ENCODE measurements at places on chromosomes 3 and 15.

- no peaks in the 10 kb centered on the region for H3K27me3 ChIP-seq
- DNase-seq, result no peak
- H3K36me3 ChIP-seq, result no peaks in the 10 kb centered on the region
- no peak overlapping the region for H3K4me3 ChIP-seq
- no peaks in the 10 kb centered on the region for H3K4me1 ChIP-seq
Observed at GRCh38 chr3:133295199-133295901, 104.5 kb upstream of the BFSP2 start.

DNA sequence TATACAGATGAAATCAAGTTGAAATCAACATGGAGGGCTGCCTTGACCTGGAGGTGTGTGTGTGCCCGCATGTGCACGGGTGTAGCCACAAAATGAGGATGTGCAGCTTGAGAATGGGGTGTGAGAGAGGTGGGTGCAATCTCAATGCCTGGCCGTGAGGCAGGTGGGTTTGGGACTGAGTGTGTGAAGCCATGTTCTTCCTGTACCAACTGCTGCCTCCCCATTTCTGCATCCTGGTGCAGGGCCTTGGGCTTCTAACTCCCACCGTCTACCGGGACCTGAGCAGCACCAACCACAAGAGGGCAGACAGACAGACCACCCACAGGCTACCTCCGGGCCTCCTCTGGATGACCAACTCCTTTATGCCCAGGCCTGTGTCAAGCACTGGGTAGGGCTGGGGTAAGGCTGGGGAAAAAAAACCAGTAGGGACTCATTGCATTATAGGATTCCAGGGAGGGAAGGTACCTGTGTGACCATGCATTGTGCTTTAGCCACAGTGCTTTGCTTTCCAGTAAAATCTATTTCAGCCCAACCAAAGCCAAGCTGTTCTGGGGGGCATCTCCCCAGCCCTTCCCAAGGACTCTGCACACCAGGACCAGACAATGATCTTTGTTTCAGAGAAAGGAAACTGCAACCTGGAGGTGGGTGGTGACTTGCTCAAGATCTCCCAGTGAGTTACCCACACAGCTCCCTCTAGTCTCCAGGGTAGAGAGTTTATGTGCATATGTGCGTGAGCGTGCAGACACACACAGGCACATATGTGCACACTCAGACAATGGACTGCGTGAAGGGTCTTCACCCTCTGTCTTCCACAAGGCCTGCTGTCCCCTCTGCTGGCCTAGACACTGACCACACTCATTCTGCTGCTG lies 162.2 kb upstream of the TLE3 start:
- H3K27me3 ChIP-seq, result no peaks in the 10 kb centered on the region
- H3K4me1 ChIP-seq, result peaks cover 81% of the 10 kb centered on the region
- DNase-seq, result no peak
- H3K4me3 ChIP-seq, result no peak overlapping the region
- no peak overlapping the region for H3K27ac ChIP-seq

GRCh38 chr3:126679318-126679751 lies 24.4 kb upstream of the TXNRD3 start:
- peaks cover 10% of the 10 kb centered on the region for H3K27me3 ChIP-seq
- H3K4me3 ChIP-seq, result no peak overlapping the region
- H3K27ac ChIP-seq, result no peak overlapping the region
- H3K36me3 ChIP-seq, result no peaks in the 10 kb centered on the region
- peak; percentile 63 for DNase-seq

GRCh38 chr3:14397531-14397930 lies 4.9 kb upstream of the SLC6A6 start:
- peak overlapping the region; percentile 18 for H3K4me3 ChIP-seq
- H3K27ac ChIP-seq, result no peak overlapping the region

GRCh38 chr3:128701342-128702212 lies 24.4 kb upstream of the RAB7A start:
- no peaks in the 10 kb centered on the region for H3K27me3 ChIP-seq
- H3K4me1 ChIP-seq, result peaks cover 66% of the 10 kb centered on the region
- H3K4me3 ChIP-seq, result no peak overlapping the region
- peak; percentile 35 for DNase-seq

DNA sequence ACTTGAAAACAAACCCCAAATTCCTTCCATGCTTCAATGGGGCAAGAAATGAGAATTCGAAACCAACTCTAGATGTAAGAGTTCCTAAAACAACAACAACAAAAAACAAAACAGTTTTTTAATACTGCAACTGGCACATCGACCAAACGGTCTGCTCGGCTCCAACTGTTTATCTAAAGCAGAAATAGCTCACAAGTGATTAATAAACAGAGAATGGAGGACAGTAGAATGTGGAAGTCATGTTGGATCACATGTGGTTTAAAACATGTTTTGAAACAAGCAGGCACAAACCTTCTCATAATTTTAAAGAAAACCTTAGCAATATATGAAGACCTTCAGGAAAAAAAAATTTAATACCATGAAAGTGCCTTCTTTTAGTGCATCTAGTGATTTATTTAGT lies 55.1 kb downstream of the SETMAR start:
- H3K4me1 ChIP-seq, result no peaks in the 10 kb centered on the region
- no peak overlapping the region for H3K4me3 ChIP-seq
- no peak for DNase-seq
- H3K27ac ChIP-seq, result no peak overlapping the region

DNA sequence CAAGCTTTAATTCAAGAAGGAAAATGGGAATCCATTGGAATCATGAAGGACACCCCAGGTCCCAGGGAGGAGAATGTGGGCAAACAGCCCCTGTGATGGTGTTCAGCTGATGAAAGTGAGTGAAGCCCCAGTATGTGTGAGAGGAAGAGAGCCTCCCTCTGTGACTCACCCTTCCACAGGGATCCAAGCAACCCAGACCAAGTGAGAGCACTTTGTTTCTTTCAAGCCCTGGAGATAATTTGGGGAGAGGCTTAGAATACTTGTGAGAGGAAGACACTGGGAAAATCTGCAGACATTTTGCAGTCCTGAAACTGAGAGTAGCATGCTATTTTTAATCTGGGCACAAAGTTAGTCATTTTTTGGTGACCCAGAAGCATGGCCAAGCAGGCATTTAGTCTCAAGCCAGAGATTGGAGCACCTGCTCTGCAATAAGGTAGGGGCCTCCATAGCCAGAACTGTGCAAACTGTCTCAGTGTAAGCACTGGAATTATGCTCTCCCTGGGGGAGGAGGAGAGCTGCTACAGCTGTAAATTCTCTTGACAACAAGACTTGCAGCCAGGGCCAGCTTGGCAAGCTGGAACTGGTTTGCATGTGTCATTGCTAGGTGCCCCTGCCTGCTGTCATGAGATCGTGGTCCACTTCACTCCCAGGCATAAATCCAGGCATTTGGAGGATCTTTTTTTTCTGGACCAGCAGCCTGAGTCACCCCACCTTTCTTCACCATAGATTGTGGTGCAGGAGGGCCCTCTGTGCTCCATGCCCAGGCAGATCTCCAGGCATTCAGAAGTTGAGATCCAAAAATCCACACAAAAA lies 537.8 kb upstream of the DPPA4 start:
- H3K36me3 ChIP-seq, result no peaks in the 10 kb centered on the region
- H3K27ac ChIP-seq, result no peak overlapping the region
- H3K4me1 ChIP-seq, result no peaks in the 10 kb centered on the region
- no peak for DNase-seq
- no peak overlapping the region for H3K4me3 ChIP-seq
- no peaks in the 10 kb centered on the region for H3K27me3 ChIP-seq

GRCh38 chr3:125059488-125060245 lies 3.9 kb upstream of the HEG1 start:
- no peaks in the 10 kb centered on the region for H3K36me3 ChIP-seq
- H3K27me3 ChIP-seq, result peaks cover 8% of the 10 kb centered on the region
- no peak overlapping the region for H3K4me3 ChIP-seq
- H3K27ac ChIP-seq, result no peak overlapping the region

DNA sequence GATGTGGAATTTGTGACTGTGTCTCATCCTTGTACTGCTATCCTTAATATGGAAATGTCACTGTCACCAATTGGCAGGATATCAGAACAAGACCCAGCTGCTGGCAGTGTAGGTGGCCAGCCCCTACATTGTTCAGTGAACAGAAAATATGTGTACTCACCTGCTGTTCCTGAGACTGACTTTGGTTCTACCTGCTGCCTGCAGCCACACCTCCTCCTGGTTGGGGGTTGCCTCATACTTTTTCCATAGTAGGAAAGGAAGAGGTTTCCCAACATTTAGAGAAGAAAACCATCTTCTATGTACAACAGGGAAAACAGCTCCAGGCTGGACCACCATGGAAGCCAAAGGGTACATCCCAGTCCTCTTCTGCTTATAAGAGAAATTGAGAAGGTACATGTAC lies 35.9 kb downstream of the SLC12A1 start:
- H3K36me3 ChIP-seq, result no peaks in the 10 kb centered on the region
- no peaks in the 10 kb centered on the region for H3K27me3 ChIP-seq
- no peak overlapping the region for H3K27ac ChIP-seq
- H3K4me3 ChIP-seq, result no peak overlapping the region
- no peak for DNase-seq
- no peaks in the 10 kb centered on the region for H3K4me1 ChIP-seq

GRCh38 chr3:53938645-53939044 lies 47.0 kb upstream of the SELENOK start:
- H3K27me3 ChIP-seq, result peaks cover 3% of the 10 kb centered on the region
- H3K27ac ChIP-seq, result no peak overlapping the region

DNA sequence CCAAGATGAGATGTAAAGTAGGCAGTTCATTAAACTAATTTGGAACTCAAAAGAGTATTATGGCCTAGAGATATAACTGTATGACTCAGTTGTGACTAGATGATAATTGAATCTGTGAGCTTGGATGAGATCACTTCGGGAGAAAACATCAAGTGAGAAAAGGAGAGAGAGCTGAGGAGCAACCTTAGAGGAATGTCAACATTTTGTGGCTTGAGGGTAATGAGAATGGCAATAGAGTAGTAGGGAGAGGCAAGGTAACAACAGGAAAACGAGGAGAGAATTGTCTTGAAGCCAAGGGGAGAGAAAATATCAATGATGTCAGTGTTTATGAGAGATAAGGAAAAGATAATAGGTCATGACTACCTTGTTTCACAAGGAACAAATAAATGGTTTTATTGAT lies 580.2 kb downstream of the NLGN1 start:
- H3K4me3 ChIP-seq, result no peak overlapping the region
- H3K36me3 ChIP-seq, result no peaks in the 10 kb centered on the region
- no peak for DNase-seq

GRCh38 chr15:90407336-90407735 lies 19.3 kb downstream of the IQGAP1 start:
- H3K27ac ChIP-seq, result peak overlapping the region; percentile 69
- H3K36me3 ChIP-seq, result peaks cover 8% of the 10 kb centered on the region
- peak; percentile 40 for DNase-seq
- H3K4me3 ChIP-seq, result no peak overlapping the region

- peak overlapping the region; percentile 46 for H3K27ac ChIP-seq
- peaks cover 36% of the 10 kb centered on the region for H3K36me3 ChIP-seq
- H3K4me3 ChIP-seq, result peak overlapping the region; percentile 89
Observed at GRCh38 chr15:82750831-82751180, 41.1 kb upstream of the AP3B2 start.

DNA sequence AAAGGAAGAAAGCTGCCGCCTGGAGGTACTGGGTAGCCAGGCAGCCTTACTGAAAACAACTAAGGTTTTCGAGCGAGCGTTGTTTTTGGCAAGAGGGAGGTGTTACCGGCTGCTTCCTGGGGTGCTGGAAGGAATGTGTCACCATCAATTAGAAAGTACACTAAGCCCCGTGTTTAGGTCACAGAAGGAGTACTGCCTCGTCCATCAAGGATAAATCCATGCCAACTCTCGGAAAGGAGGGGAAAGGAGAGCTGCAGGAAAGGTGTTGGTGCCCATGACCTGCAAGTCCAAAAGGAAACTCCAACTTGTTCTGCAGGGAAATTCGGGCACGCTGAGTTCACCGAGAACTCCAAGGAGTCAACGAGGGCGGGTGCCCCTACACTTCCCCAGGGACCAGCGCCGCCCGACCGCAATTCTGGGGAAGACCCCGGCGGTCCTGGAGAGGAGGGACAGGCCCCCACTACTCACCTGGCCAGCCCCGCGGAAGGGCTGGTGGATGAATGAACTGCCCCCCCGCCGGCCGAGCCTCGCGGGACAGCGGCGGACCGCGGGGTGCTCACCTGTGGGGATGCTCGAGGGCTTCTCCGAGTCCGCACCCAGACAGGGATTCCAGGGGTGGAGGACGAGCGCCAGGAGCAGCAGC lies 542 bp downstream of the PLOD2 start:
- H3K27ac ChIP-seq, result no peak overlapping the region
- H3K4me3 ChIP-seq, result peak overlapping the region; percentile 31
- H3K27me3 ChIP-seq, result peaks cover 57% of the 10 kb centered on the region
- peaks cover 18% of the 10 kb centered on the region for H3K4me1 ChIP-seq
- no peak for DNase-seq

GRCh38 chr3:24037971-24038370 lies 92.9 kb downstream of the NR1D2 start:
- H3K27me3 ChIP-seq, result no peaks in the 10 kb centered on the region
- H3K4me3 ChIP-seq, result no peak overlapping the region
- H3K27ac ChIP-seq, result no peak overlapping the region

DNA sequence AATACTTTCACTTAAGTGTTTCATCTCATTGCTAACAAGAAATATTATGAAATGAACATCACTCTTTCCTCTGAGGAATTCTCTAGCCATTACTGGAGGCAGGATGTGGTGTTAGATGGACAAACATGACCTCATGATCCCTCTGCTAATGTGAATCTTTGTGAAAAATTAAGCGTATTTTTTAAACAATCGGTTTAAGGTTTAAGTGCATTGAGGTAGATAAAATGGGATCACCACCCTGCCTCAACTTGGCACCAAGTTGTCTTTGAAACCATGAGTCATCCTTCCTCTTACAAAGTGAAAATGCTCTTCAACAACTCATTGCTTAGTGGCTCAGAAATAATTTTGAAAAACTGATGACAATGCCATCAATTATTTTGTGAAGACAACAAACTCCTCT lies 76.0 kb upstream of the DCBLD2 start:
- no peaks in the 10 kb centered on the region for H3K27me3 ChIP-seq
- H3K36me3 ChIP-seq, result no peaks in the 10 kb centered on the region
- H3K4me1 ChIP-seq, result no peaks in the 10 kb centered on the region
- no peak overlapping the region for H3K4me3 ChIP-seq
- DNase-seq, result no peak

DNA sequence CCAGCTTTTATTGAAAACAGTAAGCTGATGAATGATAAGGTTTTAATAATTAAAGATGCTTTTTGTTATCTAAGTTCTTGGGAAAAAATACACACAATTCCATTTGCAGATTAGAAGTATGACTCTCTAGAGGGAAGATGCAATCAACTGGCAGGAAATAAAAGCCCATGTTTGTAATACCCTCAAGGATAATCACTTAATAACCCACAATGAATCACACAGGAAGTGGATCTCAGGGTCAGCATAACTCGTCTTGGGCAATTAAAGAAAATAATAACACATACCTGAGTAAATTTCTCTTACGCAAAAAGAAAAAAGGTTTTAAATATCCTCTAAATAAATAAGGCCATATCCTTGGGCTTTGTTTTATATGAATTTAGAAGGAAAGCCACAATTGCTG lies 9.4 kb upstream of the EID1 start:
- no peaks in the 10 kb centered on the region for H3K36me3 ChIP-seq
- DNase-seq, result peak; percentile 9
- H3K27ac ChIP-seq, result no peak overlapping the region
- no peak overlapping the region for H3K4me3 ChIP-seq
- H3K27me3 ChIP-seq, result no peaks in the 10 kb centered on the region

- H3K36me3 ChIP-seq, result no peaks in the 10 kb centered on the region
- peak; percentile 70 for DNase-seq
- H3K4me1 ChIP-seq, result peaks cover 45% of the 10 kb centered on the region
- H3K4me3 ChIP-seq, result peak overlapping the region; percentile 80
- H3K27ac ChIP-seq, result peak overlapping the region; percentile 58
Observed at GRCh38 chr3:129314386-129315222, 35.9 kb downstream of the HMCES start.

All from CD14-positive monocyte (primary cell).